ENCODE measurements at places on chromosomes 11 and 22. TPM values are rescaled to one million over a fixed set of nuclear protein-coding genes. Genes with fewer than 3 reads are reported as not detected.

The OR10A2 gene
- not detected for total RNA-seq

GRCh38 chr22:17562906-17563870, at the start of gene SLC25A18:
SLC25A18 (plus strand) TSS chr22:17563498; CDS start chr22:17579945, 16,447 bp downstream.
- H3K27me3 ChIP-seq = no peaks in the 10 kb centered on the region
- H3K4me3 ChIP-seq = no peak within 1 kb of the TSS
- no peaks in the 10 kb centered on the region for H3K36me3 ChIP-seq
- peak; percentile 55 for DNase-seq
- peak within 1 kb of the TSS; percentile 88 for H3K27ac ChIP-seq

The SEPTIN5 gene
- 108 TPM for total RNA-seq

DNA sequence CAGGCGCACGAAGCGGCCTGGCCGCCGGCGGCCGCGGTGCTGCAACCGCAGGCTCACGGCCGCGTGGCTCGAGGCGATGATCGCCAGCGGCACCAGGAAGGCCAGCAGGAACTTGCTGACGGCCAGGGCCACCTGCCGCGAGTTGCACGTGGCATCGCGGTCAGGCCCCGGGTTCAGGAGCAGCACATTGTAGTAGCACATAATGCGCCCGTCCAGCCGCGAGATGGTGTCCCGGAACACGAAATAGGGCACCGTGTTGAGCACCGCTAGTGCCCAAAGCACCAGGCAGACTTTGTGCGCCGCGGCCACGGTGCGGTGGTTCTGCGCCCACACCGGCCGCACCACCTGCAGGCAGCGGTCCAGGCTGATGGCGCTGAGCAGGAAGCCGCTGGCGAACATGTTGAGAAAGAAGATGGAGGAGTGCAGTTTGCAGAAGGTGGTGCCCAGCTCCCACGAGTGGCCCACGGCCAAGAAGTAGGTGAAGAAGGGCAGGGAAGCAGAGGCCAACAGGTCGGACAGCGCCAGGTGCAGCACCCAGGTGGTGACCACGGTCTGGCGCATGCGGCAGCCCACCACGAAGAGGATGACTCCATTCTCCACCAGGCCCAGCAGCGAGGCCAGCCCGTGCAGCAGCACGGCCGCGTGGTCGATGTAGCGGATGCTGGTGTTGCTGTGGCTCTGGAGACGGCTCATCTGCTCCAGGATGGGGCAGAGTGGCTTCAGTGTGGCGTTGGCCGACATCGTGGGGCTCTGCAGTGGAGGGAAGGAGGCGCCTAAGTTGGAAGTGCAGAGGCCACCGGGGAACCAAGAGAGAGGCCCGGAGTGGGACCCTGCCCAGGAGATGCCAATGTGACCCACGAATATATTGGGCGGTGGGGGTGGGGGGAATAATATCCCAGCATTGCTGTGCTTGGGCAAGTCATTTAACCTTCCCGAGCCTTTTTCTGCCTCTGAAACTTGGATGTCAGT, 2.5 kb downstream of the PTGDR2 start:
- no peak overlapping the region for H3K27ac ChIP-seq
- H3K4me1 ChIP-seq = no peaks in the 10 kb centered on the region
- H3K4me3 ChIP-seq = no peak overlapping the region
- no peaks in the 10 kb centered on the region for H3K27me3 ChIP-seq
- H3K36me3 ChIP-seq = peaks cover 39% of the 10 kb centered on the region
- DNase-seq = no peak

DNA sequence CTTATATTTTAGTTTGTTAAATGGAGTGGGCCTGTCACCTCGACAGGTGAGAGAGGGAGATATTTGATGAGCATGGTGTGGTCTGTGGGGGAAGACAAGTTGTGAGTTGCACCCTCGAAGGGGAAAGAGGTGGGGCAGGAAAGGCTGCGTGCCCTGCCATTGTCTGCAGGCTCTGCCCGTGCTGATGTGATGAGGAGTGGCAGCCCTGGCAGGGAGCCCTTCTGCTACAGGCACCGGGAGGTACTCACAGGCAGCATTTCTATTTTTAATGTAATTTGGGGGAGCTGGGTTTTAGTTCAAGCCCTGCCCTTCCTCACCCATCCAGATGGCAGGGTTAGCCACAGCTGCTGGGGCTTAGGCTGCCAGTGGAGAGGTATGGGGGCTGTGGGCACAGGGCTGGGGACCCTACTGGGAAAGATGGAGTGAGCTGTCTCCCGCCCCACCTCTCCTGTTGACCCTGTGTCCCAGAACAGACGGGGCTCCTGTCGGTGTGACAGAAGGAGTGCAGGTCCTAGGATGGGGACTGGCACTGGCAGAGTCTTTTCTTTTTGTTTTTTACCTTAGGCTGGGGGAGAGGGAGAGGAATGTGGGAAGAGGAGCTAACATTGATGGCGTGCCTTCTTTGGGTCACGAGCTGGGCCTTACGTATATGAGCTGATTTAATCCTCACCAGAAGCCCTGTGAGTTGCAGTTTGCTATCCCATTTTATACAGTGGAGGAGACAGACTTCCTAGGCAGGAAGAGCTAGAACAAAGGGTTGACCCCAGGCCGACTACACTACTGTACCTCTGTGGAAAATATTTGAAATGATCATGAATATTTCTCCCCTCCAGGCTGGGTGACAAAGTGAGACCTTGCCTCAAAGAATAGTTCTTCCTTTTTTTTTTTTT, 51.6 kb downstream of the CEP164 start:
- no peak overlapping the region for H3K4me3 ChIP-seq
- peaks cover 59% of the 10 kb centered on the region for H3K36me3 ChIP-seq
- no peaks in the 10 kb centered on the region for H3K27me3 ChIP-seq

- no peak for DNase-seq
- no peak overlapping the region for H3K4me3 ChIP-seq
- no peaks in the 10 kb centered on the region for H3K36me3 ChIP-seq
- H3K4me1 ChIP-seq = no peaks in the 10 kb centered on the region
- no peak overlapping the region for H3K27ac ChIP-seq
Measured at GRCh38 chr11:120914601-120915000, 109.3 kb upstream of the TBCEL start.

GRCh38 chr11:47278058-47278457, 8.1 kb downstream of the MADD start:
- H3K36me3 ChIP-seq = peaks cover 82% of the 10 kb centered on the region
- no peak for DNase-seq
- H3K27ac ChIP-seq = no peak overlapping the region
- H3K27me3 ChIP-seq = no peaks in the 10 kb centered on the region

The C22orf42 gene
- total RNA-seq = not detected

- no peak for DNase-seq
- H3K27ac ChIP-seq = no peak overlapping the region
- no peaks in the 10 kb centered on the region for H3K27me3 ChIP-seq
- no peaks in the 10 kb centered on the region for H3K4me1 ChIP-seq
- no peak overlapping the region for H3K4me3 ChIP-seq
Measured at GRCh38 chr11:129610125-129610524, 205.5 kb upstream of the TMEM45B start.

DNA sequence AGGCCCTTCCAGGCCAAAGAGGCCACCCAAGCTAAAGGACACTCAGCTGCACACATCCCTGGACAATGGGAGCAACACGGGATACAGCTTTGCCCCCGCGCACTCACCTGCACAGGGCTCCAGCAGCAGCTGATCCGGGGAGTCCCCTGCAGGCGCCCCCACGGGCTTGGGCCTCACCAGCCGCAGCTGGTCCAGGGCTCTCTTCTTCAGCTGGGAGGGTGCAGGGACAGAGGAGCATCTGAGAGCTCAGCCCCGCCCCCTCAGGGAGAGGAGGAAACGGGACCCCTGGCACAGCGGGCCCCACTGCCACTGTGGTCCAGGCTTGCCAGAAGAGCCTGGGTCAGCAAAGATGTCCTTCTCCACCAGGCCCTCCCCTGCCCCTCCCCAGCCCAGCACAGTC, 7.8 kb upstream of the MFNG start:
- no peak for DNase-seq
- H3K36me3 ChIP-seq = peaks cover 45% of the 10 kb centered on the region
- no peak overlapping the region for H3K27ac ChIP-seq
- no peaks in the 10 kb centered on the region for H3K27me3 ChIP-seq
- no peak overlapping the region for H3K4me3 ChIP-seq
